ENCODE measurements at places on chromosomes 1 and 21. TPM values are rescaled to one million over a fixed set of nuclear protein-coding genes. Genes with fewer than 3 reads are reported as not detected.

DNA sequence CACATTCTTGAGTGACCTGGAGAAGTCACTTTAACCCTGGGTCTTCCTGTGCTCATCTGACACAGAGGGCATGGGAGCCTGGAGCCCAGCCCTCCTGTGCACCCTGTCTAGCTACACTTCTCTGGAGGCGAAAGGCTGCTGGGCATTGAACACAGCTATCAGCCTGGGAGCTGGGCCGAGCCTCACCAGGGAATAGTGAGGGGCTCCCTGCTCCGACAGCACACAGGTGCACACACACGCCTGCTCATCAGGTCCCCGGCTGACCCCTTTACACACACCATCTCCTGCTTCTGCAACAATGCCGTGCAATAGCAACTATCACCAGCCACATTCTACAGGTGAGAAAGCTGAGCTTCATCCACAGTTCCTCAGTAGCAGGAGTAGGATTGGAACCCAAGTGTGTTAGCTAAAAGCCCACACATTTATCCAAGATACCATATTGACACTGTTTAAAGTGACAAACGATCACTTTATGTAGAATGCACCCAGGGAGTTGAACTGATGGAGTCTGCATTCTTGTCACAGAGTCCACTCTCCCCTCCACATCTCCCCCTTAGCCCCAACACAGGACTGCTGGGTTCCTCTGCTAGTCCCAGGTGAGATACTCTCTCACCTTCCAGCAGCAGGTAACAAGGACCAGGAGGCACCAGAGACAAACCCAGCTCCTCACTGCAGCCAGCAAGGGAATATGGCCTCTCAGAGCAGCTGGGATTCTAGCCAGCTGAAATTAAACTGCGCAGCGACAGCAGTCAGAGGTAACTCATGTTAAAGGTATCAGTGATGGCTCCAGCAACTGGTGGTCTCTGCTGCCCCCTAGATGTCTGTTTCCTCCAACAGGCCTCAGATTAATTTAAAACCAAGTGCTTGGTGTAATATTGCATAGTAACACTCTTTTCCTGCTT, 18.3 kb upstream of the CAPN8 start:
- DNase-seq, result no peak
- H3K4me3 ChIP-seq, result no peak overlapping the region
- H3K27me3 ChIP-seq, result no peaks in the 10 kb centered on the region
- H3K27ac ChIP-seq, result no peak overlapping the region

DNA sequence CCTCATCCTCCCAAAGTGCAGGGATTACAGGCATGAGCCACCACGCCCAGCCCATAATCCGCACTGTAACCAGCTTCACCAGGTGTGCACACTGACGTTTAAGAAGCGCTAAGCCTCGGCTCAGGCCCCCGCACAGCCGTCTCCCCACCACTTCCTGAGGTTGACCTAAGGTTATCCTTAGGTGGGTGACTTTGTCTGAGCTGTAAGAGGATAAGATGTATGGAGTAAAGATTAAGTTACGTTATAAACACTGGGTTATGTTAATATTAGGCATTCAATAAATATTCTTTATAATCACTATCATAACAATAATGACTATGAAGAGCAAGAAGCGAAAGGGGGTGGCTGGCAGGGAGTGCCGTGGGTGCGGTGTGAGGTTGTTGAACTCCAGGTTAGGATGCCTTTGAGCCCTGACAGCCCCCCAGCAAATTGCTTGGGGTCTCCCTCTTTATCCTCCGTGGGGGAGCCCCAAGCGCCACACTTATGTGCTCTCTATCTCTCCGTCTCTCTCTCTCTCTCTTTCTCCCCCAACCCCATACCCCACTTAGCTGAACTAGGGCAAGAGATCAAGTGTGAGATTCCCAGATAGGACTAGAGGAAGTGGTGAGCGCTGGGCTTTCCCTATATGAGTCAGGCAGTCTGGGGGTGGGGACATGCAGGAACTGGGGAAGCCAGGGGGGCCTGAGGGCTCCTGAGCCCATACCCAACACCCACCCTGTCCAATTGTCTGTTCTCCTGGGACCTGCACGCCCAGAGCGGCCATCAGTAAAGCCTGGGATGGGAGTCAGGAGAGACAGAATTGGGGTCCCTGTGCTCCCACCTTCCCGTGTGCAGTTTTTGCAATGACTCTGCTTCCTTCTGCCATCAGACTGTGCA, 7.6 kb downstream of the EFHD2 start:
- H3K4me3 ChIP-seq, result no peak overlapping the region
- no peaks in the 10 kb centered on the region for H3K27me3 ChIP-seq
- no peaks in the 10 kb centered on the region for H3K36me3 ChIP-seq
- peaks cover 90% of the 10 kb centered on the region for H3K4me1 ChIP-seq
- H3K27ac ChIP-seq, result peak overlapping the region; percentile 81

GRCh38 chr1:98388441-98388840, 273.1 kb upstream of the SNX7 start:
- H3K4me3 ChIP-seq, result no peak overlapping the region
- no peak overlapping the region for H3K27ac ChIP-seq
- no peaks in the 10 kb centered on the region for H3K4me1 ChIP-seq
- no peaks in the 10 kb centered on the region for H3K27me3 ChIP-seq

DNA sequence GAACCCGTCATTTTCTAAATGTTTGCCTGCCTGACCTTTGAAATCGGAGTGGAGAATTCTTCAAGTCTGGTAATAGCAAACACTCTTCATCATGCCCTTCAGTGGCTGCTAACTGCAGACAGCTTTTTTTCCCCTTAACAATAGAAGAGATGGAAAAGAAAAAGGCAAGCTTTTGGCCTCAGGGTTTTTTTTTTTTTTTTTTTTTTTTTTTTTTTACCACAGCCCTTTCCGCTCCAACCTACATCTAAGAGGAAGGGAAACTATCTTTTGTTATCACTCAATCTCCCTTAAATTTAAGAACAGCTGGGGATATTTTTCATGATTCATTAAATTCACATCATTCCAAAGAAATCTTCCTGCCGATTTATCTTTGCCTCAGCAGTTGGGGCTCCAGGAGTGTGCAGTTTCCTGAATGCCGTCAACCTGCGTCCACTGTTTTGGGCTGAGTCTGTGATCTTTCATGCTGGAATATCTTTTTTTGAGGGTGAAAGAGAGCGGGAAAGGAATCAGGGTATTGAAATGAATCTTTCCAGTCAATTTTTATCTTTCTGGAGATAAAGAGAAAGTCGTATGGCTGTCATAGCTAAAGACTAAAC, 144.5 kb upstream of the SMYD2 start:
- H3K27ac ChIP-seq, result no peak overlapping the region
- H3K36me3 ChIP-seq, result no peaks in the 10 kb centered on the region
- no peak overlapping the region for H3K4me3 ChIP-seq
- no peaks in the 10 kb centered on the region for H3K27me3 ChIP-seq
- DNase-seq, result no peak

DNA sequence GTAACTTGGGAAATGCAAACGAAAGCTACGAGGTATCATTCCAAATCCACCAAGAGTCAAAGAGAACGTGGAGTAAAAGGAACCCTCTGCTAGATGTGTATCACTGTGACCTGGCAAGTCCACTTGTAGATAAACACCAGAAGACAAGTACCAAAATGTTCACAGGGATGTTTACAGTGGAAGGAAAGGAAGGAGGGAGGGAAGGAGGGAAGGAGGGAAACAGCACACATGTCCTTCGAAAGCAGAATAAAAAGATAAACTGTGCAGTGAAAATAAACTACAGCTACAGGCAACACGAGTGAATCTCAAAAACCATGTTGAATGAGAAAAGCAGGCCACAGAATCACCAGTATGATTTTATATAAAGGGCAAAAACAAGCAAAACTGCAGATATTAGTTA, 59.9 kb downstream of the TP53BP2 start:
- peak overlapping the region; percentile 66 for H3K27ac ChIP-seq
- peaks cover 34% of the 10 kb centered on the region for H3K36me3 ChIP-seq
- no peak overlapping the region for H3K4me3 ChIP-seq
- no peak for DNase-seq

GRCh38 chr1:17763417-17763816, 8.3 kb downstream of the ACTL8 start:
- no peak for DNase-seq
- no peak overlapping the region for H3K27ac ChIP-seq
- H3K27me3 ChIP-seq, result no peaks in the 10 kb centered on the region
- H3K4me3 ChIP-seq, result no peak overlapping the region

DNA sequence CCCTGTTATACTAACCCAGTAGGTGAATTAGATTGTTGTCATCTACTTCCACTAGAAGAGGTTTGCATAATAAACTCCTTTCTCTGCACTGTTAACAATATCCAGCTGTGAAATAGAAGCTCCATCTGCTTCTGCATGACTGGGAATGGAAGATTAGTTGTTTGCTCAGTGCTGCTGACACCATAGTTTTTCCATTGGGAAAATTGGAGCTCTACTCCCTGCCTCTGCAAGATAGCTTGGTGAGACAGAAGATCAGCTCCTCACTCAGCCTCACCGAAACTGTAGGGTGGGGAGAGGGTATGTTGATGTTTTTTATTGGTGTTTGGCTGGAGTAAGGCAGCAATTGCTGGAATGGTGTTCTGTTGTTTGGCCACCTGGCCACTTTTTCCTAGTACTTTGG, 331.6 kb upstream of the ADAMTS5 start:
- H3K27me3 ChIP-seq, result no peaks in the 10 kb centered on the region
- no peak for DNase-seq
- H3K4me3 ChIP-seq, result no peak overlapping the region
- H3K4me1 ChIP-seq, result no peaks in the 10 kb centered on the region
- no peak overlapping the region for H3K27ac ChIP-seq

The FCER1A gene
- total RNA-seq, result 1.0 TPM

- H3K4me1 ChIP-seq, result no peaks in the 10 kb centered on the region
- no peaks in the 10 kb centered on the region for H3K36me3 ChIP-seq
Measured at GRCh38 chr1:54138994-54139393, 13.8 kb downstream of the CDCP2 start.

DNA sequence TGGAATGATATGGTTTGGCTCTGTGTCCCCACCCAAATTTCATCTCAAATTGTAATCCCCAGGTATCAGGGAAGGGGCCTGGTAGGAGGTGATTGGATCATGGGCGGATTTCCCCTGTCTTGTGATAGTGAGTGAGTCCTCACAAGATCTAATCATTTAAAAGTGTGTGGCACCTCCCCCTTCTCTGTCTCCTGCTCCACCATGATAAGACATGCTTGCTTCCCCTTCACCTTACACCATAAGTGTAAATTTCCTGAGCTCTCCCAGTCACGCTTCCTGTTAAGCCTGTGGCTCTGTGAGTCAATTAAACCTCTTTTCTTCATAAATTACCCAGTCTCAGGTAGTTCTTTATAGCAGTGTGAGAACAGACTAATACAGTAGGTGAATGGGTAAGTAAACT, 109.3 kb downstream of the DMRTB1 start:
- H3K27ac ChIP-seq, result no peak overlapping the region
- H3K27me3 ChIP-seq, result no peaks in the 10 kb centered on the region
- peaks cover 18% of the 10 kb centered on the region for H3K4me1 ChIP-seq

The OVAAL gene
- total RNA-seq, result not detected

- H3K27ac ChIP-seq, result no peak overlapping the region
- no peak for DNase-seq
- no peak overlapping the region for H3K4me3 ChIP-seq
- peaks cover 5% of the 10 kb centered on the region for H3K4me1 ChIP-seq
- no peaks in the 10 kb centered on the region for H3K27me3 ChIP-seq
- no peaks in the 10 kb centered on the region for H3K36me3 ChIP-seq
Measured at GRCh38 chr1:182595641-182596240, 6.7 kb upstream of the RNASEL start.

DNA sequence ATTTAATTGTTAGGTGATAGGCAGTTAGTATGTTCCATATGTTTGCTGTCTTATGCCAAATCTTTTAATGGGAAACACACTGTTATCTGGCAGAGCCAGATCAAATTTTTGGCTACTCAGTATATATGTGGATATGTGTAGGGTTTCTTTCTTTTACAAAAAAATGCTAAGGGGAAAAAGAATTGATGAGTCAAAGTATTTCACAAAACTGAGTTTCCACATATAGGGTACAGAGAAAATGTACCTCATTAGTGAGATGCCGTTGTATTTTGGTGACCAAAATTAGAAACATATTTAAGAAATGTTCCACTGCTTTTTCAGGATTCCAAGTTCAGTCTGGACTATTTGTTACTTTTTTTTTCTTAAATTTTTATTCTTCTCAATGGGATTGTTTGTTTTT, 201.2 kb upstream of the PTGFR start:
- DNase-seq, result no peak
- no peaks in the 10 kb centered on the region for H3K4me1 ChIP-seq
- H3K27ac ChIP-seq, result no peak overlapping the region
- no peaks in the 10 kb centered on the region for H3K27me3 ChIP-seq
